Motor neuron (in vitro differentiated cells): ENCODE measurements at places on chromosomes 1 and 21.

DNA sequence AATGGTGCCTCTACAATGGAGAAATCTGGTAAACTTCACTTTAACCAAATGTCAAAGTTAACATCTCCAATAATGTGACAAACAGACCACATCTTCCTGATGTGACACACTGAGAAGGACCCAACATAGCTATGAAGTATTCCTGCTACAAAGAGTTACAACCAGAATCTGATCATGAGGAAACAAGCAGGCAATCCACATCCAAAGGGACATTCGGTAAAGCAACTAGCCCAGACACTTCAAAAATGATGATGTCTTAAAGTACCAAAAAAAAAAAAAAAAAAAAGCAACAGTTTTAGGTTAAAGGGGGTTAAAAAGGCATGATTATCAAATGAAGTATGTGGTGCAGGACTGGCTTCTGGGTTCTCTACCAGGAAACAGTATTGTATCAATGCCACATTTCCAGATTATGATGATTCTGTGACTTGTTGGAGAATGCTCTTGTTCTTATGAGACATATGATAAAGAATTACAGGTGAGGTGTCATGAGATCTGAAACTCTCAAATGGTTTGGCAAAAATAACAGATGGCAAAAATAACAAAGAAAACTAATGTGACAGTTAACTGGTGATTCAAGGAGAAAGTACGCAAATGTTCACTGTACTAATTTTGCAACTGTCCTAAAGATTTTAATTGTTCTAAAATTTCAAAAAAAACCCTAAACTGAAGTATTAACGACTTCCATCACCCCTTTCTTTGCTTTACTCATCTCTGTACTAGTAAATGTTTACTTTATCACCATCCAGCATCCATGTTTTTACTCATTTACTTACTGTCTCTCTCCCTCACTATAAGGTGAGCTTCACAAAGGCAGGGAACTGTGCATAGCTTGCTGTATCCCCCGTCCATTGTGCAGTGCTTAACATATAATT, 2.8 kb downstream of the CD58 start:
- no peak for ATAC-seq

- ATAC-seq, result no peak
These were observed 45.9 kb downstream of the COQ8A start for GRCh38 chr1:226985839-226986463.

- no peak for ATAC-seq
These were observed 5.1 kb upstream of the TFAP2E start for GRCh38 chr1:35567947-35568558.

- no peak for ATAC-seq
These were observed 674 bp upstream of the HES5 start for GRCh38 chr1:2530513-2531361.

DNA sequence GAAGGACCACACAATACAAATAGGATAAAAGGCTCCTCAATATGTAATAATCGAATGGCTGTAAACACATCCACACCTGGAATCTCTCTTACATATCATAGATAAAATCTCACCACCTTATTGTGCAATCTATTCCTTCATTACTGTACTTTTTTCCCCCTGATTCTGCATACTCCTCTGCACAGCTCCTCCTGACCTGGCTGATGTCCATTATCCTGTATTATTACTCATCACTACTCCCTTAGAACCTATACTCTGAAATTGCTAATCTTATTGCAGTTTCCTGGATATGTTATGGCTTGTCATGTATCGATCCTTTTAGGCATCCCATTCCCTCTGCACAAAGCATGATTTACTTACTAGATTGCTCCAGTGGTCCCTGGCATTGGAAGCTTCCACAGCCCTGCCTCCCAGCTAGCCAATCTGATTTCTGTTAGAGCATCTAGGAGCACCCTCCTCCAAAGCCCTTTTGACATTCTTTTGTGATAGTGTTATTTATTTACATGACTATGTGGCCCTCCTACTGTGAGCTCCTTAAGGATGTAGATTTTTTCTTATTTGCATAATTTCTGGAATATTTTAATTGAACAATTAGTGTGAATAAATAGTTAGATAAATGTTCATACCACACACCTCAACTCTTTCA, 24.2 kb upstream of the PHGDH start:
- ATAC-seq, result peak; percentile 49

- no peak for ATAC-seq
These were observed 45.7 kb upstream of the TLR5 start for GRCh38 chr1:223188618-223189356.

GRCh38 chr1:151108331-151108730, 37.8 kb downstream of the GABPB2 start:
- ATAC-seq, result no peak

DNA sequence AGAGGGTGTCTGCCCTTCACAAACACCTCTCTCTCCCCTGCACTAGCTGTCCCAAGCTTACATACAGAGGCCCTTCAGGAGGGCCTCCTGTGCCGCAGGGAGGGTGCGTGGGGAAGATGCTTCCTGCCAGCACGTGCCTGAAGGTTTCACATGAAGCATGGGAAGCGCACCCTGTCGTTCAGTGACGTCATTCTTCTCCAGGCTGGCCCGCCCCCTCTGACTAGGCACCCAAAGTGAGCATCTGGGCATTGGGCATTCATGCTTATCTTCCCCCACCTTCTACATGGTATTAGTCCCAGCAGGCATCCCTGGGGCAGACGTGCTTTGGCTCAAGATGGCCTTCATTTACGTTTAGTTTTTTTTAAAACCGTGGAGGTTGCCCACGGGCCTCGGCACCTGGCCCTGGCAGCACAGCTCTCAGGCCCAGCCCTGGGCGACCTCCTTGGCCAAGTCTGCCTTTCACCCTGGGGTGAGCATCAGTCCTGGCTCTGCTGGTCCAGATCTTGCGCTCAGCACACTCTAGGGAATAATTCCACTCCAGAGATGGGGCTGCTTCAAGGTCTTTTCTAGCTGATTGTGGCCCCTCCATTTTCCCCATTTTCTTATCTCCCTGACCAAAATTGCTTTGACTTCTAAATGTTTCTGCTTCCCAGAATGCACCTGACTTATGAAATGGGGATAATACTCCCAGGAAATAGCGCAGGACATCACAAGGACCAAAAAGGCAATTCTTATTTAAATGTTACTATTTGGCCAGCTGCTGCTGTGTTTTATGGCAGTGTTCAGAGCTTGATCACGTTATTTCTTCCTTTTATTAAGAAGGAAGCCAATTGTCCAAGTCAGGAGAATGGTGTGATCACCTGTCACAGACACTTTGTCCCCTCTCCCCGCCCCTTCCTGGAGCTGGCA, 6.1 kb downstream of the NPPA start:
- peak; percentile 8 for ATAC-seq

GRCh38 chr1:238628110-238628509, 737.4 kb upstream of the ZP4 start:
- no peak for ATAC-seq

DNA sequence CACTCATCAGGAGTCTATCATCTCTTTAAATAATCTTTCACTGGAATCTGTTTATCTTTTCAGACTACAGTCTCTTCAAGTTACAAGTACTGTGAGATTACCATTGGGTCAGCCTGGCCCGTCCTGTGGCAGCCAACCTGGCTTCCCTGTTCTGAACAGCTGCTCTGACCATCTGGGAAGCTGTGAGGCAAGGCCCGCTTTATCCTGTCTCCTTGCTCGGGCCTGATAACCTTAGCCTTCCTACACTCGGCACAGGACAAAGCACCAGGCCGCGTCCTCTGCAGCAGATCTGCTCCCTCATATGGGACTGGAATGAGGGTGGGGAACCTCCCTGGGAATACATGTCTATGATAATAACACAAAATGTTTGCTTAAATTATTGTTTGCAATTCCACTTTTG, 113.3 kb downstream of the PTPN14 start:
- peak; percentile 16 for ATAC-seq

GRCh38 chr1:185916861-185917260, 182.7 kb downstream of the HMCN1 start:
- no peak for ATAC-seq

DNA sequence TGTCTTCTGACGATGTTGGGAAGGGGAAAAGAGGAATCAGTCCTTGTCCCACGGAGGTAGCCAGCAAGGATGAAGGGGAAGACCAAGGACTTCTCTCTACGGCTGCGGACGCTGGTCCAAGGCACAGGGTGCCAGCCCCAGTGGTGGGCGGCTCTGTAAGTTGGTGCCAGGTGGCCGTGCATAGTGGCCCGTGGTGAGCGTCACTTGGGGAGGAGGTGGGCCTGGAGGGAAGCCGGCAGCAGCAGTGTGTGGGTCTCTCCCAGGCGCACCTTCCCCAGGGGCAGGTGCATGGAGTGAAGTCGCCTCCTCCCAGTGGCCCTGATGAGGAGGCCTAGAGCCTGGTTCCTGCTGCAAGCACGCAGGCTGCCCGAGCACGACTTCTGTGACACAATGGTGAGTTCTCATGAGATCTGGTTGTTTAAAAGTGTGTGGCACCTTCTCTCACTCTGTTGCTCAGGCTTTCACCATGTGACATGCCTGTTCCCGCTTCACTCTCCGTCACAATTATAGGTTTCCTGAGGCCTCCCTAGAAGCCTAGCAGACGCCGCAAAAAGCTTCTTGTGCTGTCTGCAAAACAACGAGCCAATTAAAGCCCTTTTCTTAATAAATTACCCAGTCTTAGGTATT, 43.6 kb upstream of the TIAM1 start:
- ATAC-seq, result no peak

DNA sequence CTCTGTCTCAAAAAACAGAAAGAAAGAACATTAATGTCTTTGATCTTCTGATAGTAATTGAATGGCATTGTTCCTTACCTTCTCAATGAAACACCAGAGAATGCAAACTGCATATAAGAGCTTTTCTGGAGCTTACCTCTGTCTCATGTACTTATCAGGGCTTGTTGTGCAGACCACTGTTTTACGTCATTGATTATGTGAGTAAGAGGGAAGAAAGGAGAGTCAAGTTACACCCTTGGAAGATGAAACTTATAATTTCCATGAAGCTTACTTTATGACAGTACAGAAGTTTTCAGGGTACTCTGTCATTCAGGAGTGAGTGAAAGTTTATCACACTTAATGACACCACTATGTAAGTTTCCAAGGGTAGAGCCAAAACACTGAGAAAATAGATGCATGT, 49.0 kb upstream of the MAB21L3 start:
- ATAC-seq, result no peak

- ATAC-seq, result no peak
These were observed 36.3 kb downstream of the MSTO1 start for GRCh38 chr1:155646307-155646706.
